ENCODE measurements at places on chromosomes 11 and 22.
A peak's percentile ranks its signal among the peaks of the same experiment; 100 is the strongest.

- no peak for DNase-seq
These were observed 64.8 kb downstream of the MIAT start for GRCh38 chr22:26722159-26722558.

DNA sequence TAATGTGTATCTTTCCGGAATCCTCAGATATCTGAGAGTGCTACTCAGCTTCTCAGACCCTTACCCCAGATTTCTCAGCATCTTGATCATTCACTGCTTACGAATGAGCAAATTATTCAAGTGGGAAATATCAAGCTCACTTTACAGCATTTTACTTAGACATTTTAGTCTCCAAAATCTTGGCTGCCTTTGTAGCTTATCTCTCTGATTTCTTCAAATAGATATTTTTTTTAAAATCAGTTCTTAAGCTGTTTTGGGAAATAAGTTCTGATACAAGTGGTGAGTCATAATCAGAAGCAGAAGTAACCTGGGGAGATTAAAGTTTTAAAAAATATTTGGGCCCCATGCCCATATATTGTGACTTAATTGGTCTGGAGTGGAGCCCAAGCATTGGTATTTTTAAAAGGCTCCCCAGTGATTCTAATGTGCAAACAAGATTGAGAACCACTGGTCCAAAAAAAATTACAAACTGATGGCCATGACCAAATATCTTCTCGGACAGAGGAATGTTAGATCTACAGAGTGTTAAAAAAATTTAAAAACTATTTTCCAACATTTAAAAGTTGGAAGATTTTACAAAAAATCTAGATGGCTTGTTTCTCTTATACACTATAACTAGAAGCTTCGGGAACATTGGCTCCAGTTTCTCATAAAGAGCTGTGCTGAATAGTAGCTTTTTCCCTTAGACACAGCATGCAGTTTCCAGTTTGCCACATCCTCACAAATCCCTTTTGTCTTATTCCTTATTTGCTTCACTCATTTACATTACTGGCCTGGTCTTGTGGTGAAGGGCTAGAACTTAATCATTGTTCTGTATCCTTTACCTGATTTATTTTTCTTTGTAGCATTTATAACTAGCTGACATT is 87.8 kb upstream of the BMAL1 start:
- DNase-seq = no peak

- DNase-seq = no peak
These were observed 471.4 kb downstream of the MN1 start for GRCh38 chr22:27329966-27330645.

- DNase-seq = no peak
These were observed 2.6 kb downstream of the PHOX2A start for GRCh38 chr11:72241291-72241781.

DNA sequence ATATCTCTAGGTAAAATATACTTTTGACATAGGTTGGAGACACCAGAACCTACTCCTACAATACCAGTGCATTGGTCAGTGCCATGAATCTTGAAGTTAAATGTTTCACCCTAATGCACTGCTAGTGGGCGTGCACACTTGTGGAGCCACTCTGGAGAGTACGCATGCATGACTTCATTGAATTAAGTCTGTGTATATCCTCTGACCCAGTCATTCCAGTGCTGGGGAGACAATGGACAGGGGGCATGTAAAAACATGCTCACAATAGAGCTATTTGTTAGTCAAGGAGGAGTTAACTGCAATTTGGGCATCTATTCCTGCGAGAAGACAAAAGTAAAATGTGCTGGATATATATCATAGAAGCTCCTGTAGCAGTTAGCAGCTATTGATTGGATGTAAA is 335.4 kb upstream of the NCAM1 start:
- no peak for DNase-seq

DNA sequence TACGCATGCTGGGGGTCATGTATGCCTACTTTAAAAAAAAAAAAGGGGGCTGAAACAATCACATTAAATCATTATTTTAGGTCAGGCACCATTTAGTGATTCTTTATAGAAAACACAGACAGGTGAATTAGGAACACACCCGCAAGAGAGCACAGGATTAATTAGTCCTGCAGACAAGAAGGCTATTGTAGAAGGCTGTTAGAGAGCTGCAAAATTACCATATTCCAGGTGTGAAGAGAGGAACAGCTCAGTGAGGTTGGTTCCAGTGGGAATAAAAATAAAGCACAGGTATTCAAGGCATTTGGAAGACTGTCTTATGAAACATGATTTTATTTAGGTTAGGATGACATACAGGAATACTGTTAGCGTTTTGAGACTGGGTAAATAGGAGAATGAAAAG is 649.1 kb downstream of the OPCML start:
- no peak for DNase-seq

GRCh38 chr11:4697585-4697984 is at the start of gene OR51E2:
TSS of gene OR51E2 (minus strand) at chr11:4697853. CDS start at chr11:4682711, 15,142 bp downstream.
- no peak for DNase-seq

- DNase-seq = no peak
These were observed 149.6 kb downstream of the ENTHD1 start for GRCh38 chr22:39743935-39744334.

- no peak for DNase-seq
These were observed 29.5 kb upstream of the CCDC34 start for GRCh38 chr11:27392278-27393114.

DNA sequence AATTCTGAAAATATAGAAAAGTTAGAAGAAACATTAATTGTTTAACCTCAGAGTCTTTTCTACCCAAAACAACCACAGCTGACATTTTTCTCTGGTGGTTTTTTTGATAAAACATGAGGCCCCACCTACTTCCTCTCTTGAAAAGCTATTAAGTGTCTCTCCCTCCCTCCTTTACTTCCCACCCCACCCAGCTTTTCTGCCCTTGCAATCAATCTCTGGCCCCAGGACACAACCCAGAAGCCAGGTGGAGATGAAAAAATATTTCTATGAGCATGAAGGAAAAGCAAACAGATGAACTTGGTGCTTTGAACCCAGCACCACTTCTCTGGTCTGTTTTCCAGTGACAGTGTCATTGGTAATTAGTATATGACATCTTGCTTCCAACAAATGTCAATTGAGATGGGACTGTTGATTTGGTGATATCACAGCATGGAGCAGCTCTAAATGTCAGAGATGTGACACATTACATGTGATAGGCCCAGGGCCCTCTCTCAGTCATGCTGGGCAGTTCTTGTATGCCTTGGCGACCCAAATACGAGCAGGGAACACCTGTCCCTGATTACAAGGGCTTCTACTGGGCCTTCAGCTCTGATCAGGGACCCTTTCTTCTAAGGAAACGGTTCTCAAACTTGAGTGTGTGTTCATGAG is 23.9 kb upstream of the TMPRSS13 start:
- DNase-seq = peak; percentile 46

- DNase-seq = no peak
These were observed 1520.7 kb downstream of the BRD1 start for GRCh38 chr22:48306785-48307510.

GRCh38 chr11:63448646-63449045 is 42.3 kb downstream of the PLAAT5 start:
- no peak for DNase-seq

GRCh38 chr22:47191671-47192650 is 429.5 kb downstream of the TBC1D22A start:
- DNase-seq = peak; percentile 2

GRCh38 chr11:117997823-117998579 is 11.8 kb downstream of the IL10RA start:
- no peak for DNase-seq

- DNase-seq = no peak
These were observed 220.1 kb upstream of the E2F8 start for GRCh38 chr11:19460718-19461405.

- DNase-seq = no peak
These were observed 206.9 kb downstream of the DBX1 start for GRCh38 chr11:19953336-19953735.

DNA sequence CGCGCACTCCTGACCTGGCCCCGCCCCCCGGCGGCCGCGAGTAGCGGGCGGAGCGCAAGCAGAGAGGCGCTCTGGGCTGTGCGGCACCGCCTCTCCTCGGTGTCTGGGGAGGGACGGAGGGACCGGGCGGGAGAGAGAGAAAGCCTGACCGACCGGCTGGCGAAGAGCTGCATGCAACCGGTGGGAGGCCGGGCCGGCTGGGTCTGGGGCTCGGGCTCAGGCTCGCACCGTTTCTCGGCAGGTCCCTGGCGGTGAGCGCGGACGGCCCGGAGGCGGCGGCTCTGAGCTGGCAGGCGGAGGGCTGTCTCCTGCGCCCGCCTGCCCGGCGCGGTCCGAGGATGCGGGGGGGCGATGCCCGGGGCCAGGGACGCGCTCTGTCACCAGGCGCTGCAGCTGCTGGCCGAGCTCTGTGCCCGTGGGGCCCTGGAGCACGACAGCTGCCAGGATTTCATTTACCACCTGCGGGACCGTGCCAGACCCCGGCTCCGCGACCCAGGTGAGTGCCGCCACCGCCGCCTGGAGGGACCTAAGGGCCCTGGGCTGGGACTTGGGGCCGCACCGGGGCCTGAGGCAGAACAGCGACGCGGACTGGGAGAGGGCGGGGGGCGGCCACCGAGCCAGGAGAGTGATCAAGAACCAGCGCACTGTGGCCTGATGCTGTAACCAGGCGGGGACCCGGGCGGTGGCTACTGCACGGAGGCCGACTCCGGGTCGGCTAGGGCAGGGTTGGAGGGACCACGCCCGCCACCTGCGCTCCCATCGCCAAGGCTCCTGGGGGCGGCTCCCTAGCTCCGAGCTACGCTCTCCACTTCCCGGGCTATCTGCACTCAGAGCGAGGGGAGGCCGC is at the start of gene SYT9:
SYT9 (plus strand) TSS at position 69 of the 847 bp plus-strand sequence; CDS start at position 352, 283 bp downstream.
- DNase-seq = no peak

GRCh38 chr11:117547195-117547850 is 219.7 kb downstream of the CEP164 start:
- DNase-seq = no peak

- DNase-seq = no peak
These were observed 13.4 kb upstream of the PLEKHB1 start for GRCh38 chr11:73632996-73633395.

Measured in activated T-cell treated with anti-CD3 and anti-CD28 coated beads, Interleukin-2, amount 50 U/mL, for 1 hour (primary cell).